ENCODE measurements at places on chromosomes 12 and 14.

- peak; percentile 23 for DNase-seq
Measured at GRCh38 chr12:27498761-27499160, 25.2 kb upstream of the PPFIBP1 start.

GRCh38 chr12:123937707-123938591 lies 34.7 kb downstream of the CCDC92 start:
- DNase-seq: no peak

- DNase-seq: no peak
Measured at GRCh38 chr12:119463211-119463926, 128.8 kb downstream of the CCDC60 start.

- no peak for DNase-seq
Measured at GRCh38 chr12:69028941-69029729, 96.2 kb upstream of the CPM start.

DNA sequence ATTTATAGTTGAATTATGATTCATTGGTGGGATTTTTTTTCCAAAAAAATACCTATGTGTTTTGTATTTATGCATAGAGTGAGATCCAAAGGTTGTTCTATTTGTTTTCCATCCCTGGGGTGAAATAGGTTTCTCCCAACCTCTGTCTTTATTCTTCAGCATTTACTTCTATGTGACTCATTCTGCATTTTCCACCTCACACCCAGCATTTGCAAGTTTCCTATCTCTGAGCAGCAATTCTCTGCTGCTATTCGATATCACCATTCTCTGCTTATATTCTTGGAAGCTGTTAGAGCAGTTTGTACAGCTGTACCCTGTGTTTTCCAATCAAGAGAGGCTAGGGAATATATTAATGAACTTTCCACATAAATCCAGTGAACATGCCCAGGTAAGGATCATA lies 538.9 kb downstream of the SNAPC1 start:
- DNase-seq: no peak

- peak; percentile 3 for DNase-seq
Measured at GRCh38 chr14:100610511-100611217, 23.4 kb upstream of the BEGAIN start.

- DNase-seq: no peak
Measured at GRCh38 chr12:68630598-68630997, 19.9 kb downstream of the RAP1B start.

DNA sequence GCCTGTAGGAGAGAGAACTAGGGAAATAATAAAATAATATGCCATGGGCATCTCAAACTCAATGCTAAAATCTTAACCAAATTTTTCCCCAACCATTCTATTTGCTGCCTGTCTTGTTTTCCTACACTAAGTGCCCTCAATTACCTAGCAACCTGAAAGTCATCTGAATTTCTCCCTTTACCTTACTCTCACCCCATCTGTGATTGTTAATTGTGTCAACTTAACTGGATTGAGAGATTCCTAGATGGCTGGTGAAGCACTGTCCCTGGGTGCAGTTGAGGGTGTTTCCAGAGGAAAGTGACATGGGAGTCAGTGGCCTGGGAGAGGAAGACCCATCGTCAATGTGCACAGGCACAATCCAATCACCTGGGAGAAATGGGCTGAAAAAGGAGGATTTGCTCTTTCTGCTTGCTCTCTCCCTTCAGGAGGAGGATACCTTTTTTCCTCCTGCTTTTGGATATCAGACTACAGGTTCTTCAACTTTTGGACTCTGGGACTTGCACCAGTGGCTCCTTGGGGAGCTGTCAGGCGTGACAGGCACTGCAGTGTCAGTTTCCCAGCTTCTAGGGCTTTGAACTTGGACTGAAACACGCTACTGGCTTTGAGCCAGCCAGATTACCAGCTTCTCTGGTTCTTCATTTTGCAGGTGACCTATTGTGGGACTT lies 100.1 kb downstream of the PPP1R12A start:
- no peak for DNase-seq

- DNase-seq: peak; percentile 37
Measured at GRCh38 chr14:75711105-75711795, 50.2 kb downstream of the TTLL5 start.

GRCh38 chr14:92540472-92541048 lies 27.0 kb downstream of the RIN3 start:
- DNase-seq: peak; percentile 98

DNA sequence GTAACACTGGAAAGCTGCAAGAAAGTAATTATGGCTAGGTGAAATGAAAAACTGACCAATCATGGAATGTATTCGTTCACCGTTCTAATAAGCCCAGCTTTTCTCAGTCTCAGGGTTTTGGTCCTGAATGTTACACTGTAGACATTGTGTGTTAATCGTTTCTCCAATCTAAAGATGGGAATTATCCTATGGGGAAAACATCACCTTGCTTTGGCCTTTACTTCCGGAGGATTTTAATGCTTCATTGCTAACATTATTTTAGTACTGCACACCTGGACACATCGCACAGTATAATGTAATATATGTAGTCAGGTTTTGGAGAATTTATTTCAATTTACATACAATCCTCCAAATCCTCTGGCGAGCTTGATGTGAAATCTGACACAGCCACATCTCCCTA lies 1.2 kb upstream of the TRHDE start:
- DNase-seq: no peak

- DNase-seq: peak; percentile 62
Measured at GRCh38 chr12:28535216-28535615, 345.0 kb downstream of the CCDC91 start.

DNA sequence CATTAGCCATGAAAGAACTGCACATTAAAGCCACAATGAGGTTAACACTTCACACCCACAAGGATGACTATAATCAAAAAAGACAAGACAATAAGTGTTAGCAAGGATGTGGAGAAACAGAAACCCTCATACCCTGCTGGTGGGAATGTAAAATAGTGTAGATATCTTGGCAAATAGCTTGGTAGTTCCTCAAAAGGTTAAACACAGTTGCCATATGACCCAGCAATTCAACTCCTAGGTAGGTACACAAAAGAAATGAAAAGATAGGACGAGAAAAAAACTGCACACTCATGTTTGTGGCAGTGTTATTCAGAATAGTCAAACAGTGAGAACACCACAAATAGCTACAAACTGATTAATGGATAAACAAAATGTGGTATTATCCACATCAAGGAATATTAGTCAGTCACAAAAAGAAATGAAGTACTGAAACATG lies 93.5 kb downstream of the ATXN2 start:
- DNase-seq: no peak

DNA sequence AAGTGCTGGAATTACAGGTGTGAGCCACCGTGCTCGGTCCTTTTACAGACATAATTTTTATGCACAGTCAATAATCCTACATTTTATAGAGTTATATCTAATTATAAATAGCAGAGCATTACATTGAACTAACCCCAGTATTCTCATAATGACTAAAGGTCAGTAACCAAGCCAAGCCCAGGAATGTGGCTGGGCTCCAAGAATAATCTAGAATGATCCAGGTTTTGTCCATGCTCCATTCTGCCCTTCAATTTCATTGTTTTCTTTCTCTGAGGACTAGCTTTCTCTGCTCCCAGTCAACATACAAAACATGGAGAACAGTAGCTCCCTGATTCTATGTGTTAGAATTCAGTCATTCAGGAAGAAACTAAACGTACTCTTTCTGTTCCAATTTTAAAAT lies 92.1 kb upstream of the KRR1 start:
- DNase-seq: peak; percentile 19

DNA sequence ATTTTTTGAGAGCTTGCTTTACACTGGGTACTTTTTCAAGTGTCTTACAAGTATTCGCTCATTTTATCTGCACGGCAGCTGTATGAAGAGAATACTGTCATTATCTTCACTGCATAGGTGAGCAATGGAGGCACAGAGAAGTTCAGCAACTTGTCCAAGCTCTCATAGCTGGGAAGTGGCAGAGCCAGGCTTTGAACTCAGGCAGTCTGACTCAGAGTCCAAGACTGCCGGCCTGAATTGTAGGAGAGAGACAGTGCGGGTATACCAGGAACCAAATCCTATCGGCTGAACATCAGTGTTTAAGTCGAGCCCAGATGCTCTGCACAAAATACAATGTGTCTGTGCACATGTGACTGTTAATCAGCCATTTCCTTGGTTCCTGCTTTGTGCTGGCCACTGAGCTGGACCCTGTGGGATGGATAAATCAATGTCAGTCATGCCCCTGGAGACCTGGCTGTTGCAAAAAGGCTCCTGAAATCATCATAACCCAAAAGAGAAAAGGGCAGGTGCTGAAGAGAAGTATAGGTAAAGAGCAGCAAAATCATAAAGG lies 474.6 kb downstream of the DPF3 start:
- no peak for DNase-seq

DNA sequence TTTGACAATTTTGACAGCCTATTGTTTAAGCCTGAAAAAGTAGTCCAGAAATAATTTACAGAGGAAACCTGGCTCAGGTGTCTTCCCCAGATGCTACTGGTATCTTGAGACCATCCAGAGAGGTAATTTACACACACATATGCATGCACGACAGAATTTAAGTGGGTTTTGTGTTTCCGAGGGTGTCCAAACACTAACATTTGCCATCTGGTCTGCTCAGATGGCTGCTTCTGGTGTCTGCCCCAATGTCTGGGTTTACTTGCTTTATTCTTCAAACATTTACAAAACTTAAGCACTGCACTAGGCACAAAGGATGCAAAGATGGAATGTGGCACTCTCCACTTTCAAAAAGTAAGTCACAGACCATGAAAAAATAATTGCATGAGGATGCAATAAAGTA lies 226.6 kb upstream of the EGLN3 start:
- DNase-seq: no peak

DNA sequence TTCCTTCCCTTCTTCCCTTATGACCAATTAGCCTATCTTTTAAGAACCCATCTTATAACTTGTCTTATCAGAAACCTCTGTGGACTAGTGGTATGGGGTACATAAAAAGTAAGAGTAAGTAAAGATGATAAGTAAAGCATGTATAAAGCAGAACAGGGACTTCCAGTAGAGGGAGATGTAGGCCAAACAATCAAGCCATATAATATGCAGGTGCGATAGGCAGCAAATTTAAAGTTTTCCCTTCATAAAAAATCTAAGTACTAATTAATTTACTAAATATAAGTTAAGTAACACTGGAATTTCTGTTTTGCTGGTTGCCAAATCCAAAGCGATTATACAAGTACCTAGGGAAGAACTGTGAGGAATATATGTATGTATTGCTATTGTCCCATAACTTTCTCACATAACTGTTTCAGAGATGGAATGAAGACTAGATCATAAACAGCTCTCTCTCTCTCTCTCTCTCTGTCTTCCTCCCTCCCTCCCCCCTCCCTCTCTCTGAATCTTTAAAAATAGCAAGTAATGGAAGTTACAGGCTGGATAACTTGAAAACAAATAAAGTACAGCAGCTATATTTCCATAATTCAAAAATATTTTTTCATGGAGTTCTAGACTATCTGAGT lies 25.7 kb downstream of the METTL25 start:
- no peak for DNase-seq

- peak; percentile 4 for DNase-seq
Measured at GRCh38 chr12:4648104-4648500, 749 bp downstream of the AKAP3 start.

DNA sequence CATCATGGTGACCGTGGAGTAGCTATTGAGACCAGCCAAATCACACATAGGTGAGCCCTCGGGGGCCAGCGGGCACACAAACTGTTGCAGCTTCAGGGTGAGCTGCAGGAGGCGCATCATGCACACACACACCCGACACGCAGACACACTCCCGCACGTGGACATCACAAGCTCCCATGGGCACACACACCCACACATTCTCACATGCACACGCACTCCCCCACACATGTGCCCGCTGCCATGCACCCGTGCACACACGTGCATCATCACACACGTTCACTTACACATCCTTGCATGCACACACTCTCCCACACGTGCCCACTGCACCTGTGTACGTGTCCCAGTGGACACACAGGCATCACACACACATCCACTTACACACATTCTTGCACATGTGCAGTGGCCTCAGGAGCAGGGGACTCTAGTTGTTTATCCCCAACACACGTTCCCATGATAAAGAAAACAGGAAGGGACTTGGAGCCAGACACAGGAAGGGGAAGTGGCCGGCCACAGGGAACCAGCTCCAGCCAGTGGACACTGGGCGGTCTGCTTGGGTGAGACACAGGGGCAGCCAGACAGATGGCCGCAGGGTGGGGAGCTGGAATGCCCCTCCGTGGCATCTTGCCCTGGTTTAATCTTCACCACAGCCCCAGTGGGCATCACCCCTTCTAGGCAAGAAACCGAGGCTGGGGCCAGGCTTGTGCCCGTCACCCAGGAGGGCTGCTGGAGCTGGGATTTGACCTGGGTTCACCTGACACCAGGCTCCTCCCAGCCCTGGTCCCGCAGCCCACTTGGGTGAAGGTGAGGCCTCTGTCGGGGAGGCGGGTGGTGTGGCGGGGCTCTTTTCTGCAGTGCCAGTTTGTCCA lies 49.7 kb downstream of the CYP46A1 start:
- DNase-seq: no peak

DNA sequence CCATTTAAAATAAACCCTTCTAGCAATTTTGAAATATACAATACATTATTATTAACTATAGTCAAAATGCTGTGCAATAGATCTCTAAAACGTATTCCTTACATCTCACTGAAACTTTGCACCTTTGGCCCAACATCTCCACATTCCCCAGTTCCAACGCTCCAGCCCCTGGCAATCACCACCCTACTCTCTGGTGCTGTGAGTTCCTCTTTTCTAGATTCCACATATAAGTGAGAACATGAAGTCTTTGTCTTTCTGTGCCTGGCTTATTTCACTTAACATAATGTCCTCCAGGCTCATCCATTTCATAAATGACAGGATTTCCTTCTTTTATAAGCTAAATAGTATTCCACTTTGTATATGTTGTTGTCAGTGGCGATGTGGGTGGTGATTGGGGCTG lies 194.7 kb upstream of the RTL1 start:
- DNase-seq: no peak

DNA sequence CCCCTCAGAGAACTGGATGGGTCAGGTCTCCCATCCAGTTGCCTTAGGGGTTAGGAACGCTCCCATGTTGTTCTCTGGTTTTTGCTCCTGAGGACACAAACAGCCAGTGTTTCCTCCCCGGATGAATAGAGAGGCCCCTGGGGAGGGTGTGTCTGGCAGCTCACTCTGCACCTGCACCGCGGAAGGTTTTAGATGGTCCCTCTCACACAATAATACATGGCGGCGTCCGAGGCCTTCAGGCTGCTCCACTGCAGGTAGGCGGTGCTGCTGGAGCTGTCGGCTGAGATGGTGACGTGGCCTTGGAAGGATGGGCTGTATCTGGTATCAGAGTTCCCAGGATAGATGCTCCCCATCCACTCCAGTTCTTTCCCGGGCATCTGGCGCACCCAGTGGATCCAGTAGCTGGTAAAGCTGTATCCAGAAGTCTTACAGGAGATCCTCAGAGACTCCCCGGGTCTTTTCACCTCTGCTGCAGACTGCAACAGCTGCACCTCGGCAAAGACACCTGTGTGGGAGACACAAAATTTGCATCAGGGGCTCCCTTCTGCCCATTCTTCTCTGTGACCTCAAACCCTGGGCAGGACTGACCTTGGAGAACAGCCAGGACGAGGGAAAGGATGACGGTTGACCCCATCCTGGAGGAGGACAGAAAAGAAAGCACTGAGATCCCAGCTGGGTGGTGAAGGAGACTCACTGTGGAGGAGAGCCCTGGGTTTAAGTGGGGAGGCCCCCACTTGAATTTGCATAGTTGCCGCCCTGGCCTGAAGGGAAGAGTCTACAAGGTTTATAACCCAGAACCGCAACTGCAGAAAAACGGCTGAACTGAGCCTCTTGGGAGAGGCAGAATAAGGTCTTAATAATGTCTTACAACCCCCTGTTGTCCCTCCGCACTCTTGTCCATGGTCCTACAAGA lies 1324.8 kb downstream of the TMEM121 start:
- DNase-seq: no peak

- peak; percentile 20 for DNase-seq
Measured at GRCh38 chr14:54135804-54136280, 179.2 kb upstream of the BMP4 start.

Measured in RPMI7951 (cell line).